ENCODE measurements at places on chromosomes 6 and 20.
A peak's percentile ranks its signal among the peaks of the same experiment; 100 is the strongest.

DNA sequence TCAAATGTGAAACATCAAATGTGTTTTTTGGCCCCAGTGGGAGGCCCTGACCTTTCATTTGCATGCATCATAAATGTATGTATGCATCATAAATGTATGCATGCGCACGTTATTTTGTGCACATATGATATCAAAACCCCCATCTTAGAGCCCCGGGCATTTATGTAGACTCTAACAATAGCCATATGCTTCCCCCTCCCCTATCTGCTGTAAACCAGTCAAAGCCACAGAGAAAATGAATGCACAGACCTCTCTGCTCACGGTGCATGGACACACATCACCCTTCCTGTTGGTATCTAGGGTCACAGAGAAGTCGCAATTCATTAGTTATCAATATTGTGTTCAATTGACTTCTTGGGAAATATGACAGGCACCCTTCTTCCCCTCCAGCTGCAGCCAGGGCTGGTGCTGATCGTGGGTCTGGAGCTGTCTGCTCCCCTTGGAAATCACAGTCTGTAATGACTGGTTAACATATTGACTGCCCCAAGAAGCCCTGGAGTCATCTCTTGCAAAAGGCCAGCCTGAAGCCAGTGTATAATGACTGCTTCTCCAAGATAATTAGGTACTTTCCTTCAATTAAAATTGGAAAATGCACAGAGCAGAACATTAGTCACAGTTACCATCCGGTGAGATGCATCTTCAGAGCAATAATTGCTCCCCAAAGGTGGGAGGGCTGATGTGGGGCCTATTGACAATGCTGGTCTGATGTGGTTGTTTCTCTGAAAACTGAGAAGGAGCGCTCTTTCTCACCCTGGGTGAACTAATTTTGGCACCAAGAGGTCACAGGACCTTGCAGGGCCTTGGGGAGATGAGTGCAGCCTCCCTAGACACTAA is 532.2 kb downstream of the CDH26 start:
- DNase-seq, result no peak

DNA sequence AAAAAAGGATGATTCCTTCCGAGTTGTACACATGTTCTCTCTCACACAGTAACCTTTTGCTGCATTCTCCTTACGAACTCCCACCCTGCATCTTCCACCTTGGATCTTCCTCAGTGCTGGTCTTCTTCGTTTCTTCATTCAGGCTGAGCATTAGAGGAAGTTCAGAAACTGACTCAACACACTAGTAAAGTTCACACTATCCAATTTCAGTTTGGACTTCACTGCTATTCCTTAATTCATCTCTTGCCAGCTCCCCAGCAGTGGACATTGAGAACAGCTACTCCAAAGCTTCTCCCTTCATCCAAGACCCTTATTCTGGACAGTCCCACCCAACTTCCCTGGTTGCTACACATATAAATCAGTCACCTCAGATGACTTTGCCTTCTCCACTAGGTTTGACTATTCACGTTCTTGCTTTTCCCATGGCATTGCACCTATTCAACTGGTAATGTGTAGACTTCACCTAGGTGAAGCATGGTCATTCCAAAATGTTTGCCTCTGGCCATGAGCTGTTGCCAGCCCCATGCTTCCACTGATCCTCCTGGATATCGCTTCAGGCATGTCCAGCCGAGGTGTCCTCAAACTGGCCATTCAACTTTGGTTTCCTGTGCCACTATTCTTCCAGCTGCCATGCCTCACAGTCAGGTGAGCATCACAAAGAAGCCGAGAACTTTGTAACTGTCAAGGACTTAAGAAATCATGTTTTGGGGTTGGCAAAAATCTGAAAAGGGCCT is 103.9 kb upstream of the EMILIN3 start:
- no peak for DNase-seq

DNA sequence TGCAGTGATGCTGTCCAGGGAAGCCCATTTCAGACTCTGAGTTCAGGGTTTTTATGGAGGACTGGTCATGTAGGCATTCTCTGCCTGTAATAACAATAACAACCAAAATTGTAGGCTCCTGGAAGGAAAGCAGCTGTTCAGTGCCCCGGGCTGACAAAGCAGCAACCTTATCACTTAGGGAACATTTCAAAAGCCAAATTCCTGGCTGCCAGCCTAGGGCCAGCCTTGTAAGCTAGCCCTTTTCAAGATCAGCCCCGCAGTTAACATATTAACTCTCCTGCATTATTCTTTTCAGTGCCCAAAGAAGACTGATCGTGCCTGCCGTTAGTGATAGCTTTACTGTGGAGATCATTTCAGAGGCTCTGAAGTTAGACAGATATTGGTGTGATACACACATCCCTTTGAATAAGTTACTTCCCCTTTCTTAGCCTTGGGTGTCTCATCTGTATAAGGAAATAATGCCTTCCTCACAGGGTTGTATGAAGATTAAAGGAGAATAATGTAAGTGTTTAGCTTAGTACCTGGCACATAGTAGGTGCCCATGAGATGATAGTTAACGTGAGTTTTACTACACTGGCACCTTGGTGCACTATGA is 44.1 kb downstream of the CTNNBL1 start:
- no peak for DNase-seq

GRCh38 chr6:13908955-13909381 is 15.8 kb upstream of the RNF182 start:
- DNase-seq, result no peak

- DNase-seq, result no peak
Measured at GRCh38 chr6:91667596-91667995, 1080.7 kb upstream of the MAP3K7 start.

DNA sequence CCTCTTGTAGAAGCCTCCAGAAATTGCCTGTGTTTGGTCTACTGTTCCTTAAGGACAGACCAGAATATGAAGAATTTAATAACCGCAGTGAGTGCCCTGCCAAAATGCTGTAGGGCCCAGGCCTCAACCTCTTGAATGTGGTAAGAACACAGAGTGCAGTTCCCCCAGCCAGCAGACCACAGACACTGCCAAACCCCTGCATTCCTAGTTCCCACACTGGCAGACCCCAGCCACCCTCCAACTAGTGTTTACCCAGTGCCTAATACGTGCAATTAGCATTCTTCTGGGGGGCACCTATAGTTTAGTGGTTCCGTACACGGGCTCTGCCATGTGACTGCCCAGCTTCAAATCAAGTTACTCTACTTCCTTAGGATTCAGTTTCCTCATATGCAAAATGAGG is 51.7 kb downstream of the STK35 start:
- no peak for DNase-seq

DNA sequence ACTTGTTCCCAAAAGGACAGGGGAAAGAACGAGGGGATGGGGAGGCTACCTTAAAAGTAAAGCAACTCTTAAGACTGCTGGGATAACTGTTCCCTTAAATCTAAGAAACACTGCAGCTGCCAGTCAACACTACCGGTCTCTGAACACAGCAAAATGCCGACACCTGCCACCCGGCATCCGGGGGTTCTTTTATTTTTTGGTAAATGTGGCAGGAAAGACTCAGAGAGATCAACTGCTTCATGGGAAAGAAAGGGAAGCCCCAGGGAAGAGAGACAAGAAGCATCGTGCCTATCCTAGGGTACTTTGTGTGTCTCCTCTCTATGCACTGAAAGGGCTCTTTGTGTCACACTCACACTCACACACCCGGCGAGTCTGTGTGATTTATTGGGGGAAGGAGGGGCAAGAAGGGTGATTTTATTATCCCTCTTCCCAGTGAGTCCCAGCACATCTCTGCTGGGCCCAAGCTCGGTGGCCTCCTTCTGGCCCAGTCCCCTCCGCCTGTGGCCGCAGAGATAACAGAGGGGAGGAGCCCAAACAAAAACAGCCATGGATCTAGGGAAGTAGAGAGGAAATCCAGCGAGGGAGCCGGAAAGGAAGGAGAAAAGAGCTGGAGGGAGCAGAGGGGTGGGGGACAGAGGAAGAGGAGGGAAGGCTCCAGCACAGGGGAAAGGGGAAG is 1.4 kb downstream of the FYN start:
- no peak for DNase-seq

GRCh38 chr6:28895131-28895812 is 28.5 kb downstream of the TRIM27 start:
- DNase-seq, result peak; percentile 71

DNA sequence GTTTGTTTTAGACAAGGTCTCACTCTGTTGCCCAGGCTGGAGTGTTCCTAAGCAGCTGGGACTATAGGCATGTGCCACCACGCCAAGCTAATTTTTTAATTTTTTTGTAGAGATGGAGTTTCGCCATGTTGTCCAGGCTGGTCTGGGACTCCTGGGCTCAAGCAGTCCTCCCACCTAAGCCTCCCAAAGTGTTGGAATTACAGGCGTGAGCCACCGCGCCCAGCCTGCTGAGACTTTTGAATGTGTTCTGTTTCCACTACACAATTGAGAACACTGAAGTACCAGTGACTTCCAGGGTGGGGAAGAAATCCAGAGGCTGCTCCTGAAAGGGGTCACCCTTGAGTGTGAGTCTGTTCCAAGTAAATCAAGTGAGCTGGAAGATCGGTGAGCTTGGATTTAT is 81.3 kb upstream of the ARMC2 start:
- DNase-seq, result no peak

DNA sequence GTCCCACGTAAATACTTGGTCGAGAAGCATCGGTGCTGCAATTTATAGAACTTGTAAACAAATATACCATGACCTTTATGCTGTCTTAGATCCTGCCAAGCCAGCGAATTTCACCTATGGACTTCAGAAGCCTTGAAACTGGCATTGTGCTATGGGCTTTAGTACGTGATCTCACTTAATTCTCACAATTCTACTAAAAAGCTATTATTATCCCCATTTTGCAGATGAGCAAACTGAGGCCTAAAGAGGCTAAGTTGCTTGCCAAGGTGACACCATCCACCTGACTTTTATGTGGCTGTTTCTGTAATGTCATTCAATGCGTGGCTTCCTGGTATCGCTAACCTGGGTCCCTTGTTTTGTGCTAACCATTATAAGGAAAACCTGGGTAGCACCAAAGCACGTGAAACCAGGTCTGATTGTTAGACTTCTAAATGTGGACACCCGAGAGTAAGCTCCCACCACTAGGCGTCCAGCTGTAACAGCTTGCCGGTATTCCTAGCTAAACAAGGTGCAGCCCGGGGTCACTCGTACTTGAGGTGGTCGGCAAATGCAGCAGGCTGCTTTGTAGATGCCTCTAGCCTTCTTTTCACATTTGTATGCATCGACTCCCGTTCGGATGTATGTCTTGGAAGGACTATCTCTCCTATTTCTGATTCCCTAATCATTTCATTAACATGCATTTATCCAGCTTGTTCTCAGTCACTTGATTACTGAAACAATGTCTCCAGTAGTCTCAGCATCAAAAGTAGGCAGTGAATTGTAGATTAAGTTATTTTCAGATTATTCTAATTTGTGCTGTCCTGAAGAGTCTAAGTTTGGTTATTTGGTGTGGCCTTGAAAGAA is 1.1 kb downstream of the SYNJ2 start:
- no peak for DNase-seq

DNA sequence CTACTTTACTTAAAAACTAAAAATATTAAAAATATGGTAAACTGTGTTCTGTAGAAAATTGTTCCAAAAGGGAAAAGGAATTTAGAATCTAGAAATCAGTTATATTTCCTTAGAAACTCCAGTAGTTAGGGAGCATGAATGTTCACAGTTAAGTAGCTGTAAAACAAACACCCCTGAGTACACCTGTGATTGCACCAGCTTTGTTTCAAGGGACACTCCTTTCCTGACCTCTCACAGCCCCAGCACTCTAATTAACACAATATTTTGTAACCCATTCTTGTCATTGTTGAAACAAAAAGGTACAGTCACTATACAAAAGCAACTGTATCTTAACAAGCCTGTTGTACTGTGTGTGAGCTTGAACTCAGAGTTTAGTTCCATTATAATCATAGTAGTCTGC is 72.3 kb downstream of the NCOA7 start:
- no peak for DNase-seq
